Activated CD4-positive, alpha-beta T cell treated with anti-CD3 and anti-CD28 coated beads, Interleukin-2, amount 10 ng/mL, durations not matched to agents 7 days and 5 days (primary cell): ENCODE measurements at places on chromosomes 16 and 17. TPM values are rescaled to one million over a fixed set of nuclear protein-coding genes. Genes with fewer than 3 reads are reported as not detected.
A peak's percentile ranks its signal among the peaks of the same experiment; 100 is the strongest.

Gene TLCD1
- total RNA-seq, result 2.3 TPM

Gene TOX3
- not detected for total RNA-seq

Gene TMEM204
- 60.6 TPM for total RNA-seq

Gene GSG1L2
- total RNA-seq, result not detected

Gene SLC16A11
- not detected for total RNA-seq

Gene GUCY2D
- total RNA-seq, result not detected

DNA sequence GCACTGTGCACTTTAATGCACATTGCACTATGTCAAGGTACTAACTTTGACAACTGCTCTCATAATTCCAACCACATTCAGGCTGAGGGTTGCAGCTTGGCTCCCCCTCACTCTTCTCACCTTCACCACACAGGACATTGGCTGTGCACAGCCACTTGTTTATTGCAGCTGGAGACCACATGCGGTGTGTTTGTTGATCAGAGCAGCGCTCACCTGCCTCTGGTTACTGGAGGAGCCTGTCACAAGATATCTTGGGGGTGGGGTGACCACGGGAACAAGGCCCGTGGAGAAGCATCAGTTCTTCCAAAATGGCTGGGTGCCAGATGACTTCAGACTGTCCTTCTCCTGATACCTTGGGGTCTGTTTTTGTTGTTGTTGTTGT, 10.6 kb upstream of the CCL5 start:
- peak; percentile 77 for DNase-seq

GRCh38 chr17:19610311-19610710, 38.2 kb upstream of the ALDH3A2 start:
- no peak for DNase-seq

GRCh38 chr16:84845496-84846002, 25.8 kb downstream of the CRISPLD2 start:
- DNase-seq, result no peak

DNA sequence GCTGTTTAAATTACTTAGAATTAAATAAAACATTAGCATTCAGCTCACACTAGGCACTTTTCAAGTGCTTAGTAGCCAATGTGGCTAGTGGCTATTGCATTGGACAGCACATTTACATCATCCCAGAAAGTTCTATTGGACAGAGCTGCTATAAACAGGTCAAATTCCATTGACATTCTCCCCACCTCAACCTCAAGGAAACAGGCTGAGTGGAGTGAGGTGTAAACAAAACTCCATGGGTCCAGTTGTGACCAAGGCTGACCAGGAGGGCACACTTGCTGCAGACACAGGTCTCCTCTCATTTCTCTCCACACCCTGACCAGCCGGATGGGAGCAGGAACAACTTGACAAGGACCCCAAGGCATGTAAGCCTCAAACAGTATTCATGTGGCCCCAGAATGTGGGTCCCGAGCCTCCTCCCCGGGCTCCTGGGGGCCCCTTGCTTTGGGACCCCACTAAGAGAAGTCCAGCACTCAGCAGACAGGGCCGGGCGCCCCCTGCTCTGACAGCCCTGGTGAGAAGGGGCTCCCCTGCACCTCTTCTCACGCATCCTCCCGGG, 488 bp downstream of the C17orf113 start:
- DNase-seq, result no peak

- no peak for DNase-seq
These were observed 37.6 kb downstream of the USP10 start for GRCh38 chr16:84737192-84738011.

- no peak for DNase-seq
These were observed 17.1 kb upstream of the VPS4A start for GRCh38 chr16:69294051-69294450.

DNA sequence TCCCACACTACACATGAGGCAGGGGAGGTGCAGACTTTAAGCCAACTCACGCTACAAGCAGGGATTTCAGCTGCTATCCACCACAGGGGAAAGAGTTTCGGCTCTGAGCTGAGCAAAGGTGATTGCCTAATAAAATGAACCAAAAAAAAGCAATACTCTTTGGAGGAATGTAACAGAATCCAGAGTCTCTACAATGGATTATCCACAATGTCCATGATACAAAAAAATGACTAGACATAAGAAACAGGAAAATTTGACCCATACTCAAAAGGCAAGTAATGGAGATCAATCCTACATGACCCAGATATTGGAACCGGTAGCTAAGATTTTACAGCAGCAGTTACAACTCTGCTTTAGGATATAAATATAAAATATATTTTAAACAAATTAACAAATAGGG, 19.0 kb upstream of the TMEM204 start:
- DNase-seq, result no peak

GRCh38 chr16:58733671-58734458, at the start of gene GOT2:
TSS of gene GOT2 (minus strand) at chr16:58734316. CDS start at chr16:58734228, 88 bp downstream.
- DNase-seq, result peak; percentile 78

- DNase-seq, result no peak
These were observed 53.2 kb downstream of the MSI2 start for GRCh38 chr17:57309479-57309878.

DNA sequence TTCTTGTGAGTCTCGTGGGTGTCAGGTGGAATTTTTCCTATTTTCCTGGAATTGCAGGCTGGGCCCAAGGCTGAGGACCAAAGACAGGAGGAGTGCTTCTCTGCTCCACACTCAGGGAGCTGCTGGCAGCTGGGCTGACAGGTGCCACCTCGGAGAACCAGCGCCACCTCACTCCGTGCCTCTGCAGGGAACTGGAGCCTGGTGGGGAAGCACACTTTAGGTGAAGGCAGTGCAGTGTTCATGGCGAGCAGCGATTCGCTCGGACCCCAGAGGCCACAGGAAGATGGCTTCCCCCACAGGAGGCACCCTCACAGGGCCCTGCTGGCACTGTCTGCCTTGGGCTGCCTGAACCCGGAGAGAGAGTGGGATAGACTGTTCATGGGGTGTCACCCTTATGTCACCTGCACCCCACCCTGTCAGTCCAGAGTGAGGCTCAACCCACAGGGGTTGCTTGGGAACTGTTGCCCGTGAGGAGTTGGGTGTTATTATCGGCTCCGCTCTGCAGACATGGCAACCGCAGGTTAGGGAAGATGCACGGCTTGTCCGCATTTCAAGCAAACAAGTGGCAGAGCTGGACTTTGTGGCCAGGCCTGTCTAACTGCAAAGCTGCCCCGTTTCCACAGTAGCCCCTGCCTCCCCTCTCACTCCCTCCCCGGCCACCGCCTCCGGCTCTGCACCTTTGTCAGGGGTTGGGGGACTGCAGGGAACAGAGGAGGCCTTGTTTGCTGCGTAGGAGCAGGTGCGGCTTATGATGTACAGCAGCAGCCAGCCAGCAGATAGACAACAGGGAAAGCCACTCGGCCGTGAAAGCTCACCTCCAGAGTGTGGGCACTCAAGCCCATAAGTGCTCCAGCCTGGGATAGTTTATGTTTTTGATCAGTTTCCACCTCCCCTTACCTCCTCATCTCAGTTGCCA, 15.5 kb downstream of the TBC1D24 start:
- no peak for DNase-seq

DNA sequence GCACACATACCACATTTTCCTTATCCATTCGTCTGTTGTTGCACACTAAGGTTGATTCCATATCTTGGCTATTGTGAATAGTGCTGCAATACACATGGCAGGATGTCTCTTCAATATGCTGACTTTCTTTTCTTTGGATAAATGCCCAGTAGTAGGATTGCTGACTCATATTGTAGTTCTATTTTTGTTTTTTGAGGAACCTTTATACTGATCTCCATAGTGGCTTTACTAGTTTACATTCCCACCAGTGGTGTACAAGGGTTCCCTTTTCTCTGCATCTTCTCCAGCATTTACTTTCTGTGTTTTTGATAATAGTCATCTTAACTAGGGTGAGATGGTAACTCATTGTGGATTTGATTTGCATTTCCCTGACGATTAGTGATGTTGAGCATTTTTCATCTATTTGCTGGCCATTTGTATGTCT, 118.1 kb downstream of the STXBP4 start:
- no peak for DNase-seq

GRCh38 chr17:74992223-74992622, 4.8 kb downstream of the CDR2L start:
- DNase-seq, result no peak

GRCh38 chr17:40486522-40487370, 14.7 kb downstream of the TNS4 start:
- no peak for DNase-seq
